PC-3 (cell line): ENCODE measurements at places on chromosomes 6 and 20.
A peak's percentile ranks its signal among the peaks of the same experiment; 100 is the strongest.

GRCh38 chr6:105733556-105734162 lies 330.8 kb upstream of the PREP start:
- H3K27me3 ChIP-seq = no peaks in the 10 kb centered on the region
- no peak overlapping the region for H3K27ac ChIP-seq
- H3K36me3 ChIP-seq = no peaks in the 10 kb centered on the region
- no peak overlapping the region for H3K4me3 ChIP-seq
- H3K4me1 ChIP-seq = no peaks in the 10 kb centered on the region
- DNase-seq = peak; percentile 55

DNA sequence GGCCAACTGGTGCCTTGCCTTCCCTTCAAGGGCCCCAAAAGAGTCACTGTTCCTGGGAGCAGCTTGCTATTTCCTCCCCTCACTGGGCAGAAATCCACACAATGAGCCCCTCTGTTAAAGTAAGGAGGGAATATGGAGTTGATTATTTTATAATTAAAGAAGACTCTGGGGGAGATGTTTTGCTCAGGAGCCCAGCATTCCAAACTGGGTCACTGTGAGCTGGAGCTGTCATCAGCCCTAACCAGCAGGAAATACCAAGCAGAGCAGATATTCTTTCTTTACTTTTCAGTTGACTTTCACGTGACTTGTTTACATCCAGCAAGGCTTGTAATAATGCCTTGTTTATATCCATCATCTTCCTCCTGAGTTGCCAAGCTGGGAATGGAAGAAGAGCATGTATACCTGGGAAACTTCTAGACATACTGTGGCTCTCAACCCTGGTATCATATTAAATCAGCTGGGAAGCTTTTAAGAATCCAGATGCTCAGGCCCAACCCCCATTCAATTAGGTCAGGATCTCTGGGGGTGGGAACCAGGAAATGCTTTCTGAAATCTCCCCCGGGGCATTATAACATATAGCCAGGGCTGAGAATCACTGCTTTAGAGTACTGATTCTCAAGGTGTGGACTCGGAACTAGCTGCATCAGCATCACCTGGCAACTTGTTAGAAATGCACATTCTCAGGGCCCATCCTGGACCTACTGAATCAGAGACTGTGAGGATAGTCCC lies 175.6 kb upstream of the MYLIP start:
- peaks cover 24% of the 10 kb centered on the region for H3K4me1 ChIP-seq
- no peak overlapping the region for H3K27ac ChIP-seq
- H3K36me3 ChIP-seq = no peaks in the 10 kb centered on the region
- no peak for DNase-seq

DNA sequence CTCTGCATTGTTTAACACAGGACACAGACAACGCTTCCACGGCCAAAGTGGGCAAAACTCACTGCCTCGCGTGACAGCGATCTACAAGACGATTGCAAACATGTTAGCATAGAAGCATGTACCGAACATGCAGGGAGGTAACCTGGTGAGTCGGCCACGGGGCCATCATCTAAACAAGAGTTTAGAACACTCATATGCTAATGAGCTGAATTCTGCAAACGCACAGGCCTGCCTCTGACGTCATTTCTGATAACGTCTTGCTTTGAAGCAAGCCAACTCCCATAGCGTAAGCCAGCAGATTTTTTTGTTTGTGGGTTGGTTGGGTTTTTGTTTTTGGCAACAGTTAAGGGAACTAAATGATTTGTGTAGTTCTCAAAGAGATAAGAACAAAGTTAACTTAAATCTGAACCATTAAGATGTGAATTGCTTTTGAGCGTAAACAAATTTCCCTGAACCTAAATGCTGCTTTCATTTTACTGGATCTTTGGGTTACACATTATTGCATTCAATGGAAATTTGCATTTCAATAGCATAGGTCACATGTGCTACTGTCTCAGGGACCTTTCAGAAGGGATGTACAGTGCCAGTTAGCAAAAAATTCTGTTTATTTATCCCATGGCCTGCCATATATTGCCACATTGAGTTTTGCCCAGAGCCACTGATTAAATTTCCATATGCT lies 184.5 kb upstream of the PDE10A start:
- 0 out of 2 replicates have a peak, but pooled peaks cover 4% of the 10 kb centered on the region for H3K4me1 ChIP-seq
- H3K27ac ChIP-seq = no peak overlapping the region
- peaks cover 6% of the 10 kb centered on the region for H3K27me3 ChIP-seq
- H3K36me3 ChIP-seq = no peaks in the 10 kb centered on the region; the same call in 1 of the 2 replicates

DNA sequence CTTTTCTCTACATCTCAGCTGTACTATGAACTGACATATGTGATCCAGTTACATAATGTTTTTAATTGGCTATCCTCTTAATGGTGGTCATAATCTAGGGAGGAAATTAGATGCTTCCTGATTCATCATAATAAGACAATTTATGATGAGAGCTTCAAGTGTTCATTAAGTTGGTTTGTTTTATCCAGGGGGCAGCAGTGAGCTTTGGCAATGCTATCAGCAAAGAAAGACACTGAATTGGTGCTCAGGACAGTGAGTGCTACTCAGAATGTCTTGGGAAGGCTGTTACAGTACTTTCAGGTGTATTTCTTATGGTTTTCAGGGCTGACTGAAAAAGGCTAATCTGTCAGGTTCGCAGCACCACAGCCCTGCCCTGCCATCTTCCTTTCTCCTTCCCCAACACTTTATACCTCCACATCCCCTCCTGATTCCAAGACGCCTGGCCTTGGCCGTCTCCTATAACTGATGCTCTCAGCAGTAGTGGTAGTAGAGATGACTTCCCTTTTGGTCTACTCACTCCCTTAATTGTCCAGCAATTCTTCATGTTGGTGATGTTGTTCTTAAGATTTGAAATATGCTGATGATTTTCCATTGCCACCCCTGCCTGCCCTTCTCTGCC lies 67.0 kb upstream of the TNFAIP3 start:
- no peaks in the 10 kb centered on the region for H3K36me3 ChIP-seq
- H3K4me3 ChIP-seq = no peak overlapping the region
- no peaks in the 10 kb centered on the region for H3K4me1 ChIP-seq
- peak; percentile 63 for DNase-seq
- no peaks in the 10 kb centered on the region for H3K27me3 ChIP-seq
- no peak overlapping the region for H3K27ac ChIP-seq

DNA sequence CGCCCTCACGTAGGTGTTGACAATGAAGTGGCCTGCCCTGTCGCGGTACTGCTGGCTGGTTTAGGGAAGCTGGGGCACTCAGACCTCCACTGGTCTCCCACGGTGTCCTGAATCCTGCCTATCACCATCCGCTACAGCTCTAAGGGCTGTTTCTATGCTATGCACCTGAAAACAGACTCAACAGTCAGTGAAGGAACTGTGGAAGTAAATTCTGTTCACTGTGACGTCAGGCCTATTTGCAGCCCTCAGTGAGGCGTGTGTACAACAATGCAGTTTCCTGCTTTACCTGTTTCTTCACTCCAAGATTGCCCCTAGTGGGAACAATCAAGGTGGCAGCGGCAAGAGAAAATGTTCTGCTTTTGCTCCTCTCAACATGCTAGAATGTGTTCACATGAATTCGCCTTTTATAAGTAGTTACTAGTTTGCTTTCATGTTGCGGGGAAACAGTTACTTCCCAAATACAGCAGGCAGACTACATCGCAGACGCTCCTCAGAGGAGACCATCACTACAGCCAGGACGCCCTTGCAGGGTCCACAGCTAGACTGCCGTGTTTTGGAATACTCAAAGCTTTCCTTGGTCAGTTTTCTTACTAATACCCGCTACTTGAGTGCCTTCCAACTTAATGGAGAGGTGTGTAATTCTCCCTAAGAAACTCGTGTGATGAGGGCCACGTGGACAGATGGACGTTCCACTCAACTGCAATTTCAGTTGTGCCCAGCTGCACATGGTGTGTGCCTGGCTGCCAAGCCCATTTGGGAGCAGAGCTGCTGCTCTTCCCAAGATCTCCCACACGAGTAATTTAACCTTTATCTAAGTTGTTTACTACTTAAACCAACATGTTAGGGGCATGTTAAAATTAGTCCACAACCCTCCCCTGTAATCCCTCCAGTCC lies 25.4 kb downstream of the DIDO1 start:
- peaks cover 15% of the 10 kb centered on the region for H3K4me1 ChIP-seq
- H3K36me3 ChIP-seq = peaks cover 42% of the 10 kb centered on the region
- H3K4me3 ChIP-seq = no peak overlapping the region
- no peaks in the 10 kb centered on the region for H3K27me3 ChIP-seq

DNA sequence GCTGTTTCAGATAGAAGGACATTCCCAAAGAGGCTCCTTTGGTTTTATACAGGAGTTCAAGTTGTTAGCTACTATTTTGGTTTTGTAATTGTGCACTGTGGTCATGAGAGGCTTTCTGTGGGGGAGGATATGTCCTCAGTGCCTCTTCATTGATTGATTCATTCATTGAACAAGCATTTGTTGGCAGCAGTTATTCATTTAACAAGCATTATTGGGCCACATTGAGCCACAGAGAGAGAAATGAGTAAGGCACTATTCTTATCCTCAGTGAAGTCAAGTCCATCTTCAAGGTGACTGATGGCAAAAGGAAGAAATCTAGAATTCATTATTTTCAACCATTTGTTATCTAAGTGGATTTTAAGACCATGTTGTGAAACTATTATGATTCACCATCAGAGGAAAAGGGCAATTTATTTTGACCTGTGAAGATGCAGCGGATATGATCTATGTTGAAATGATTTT lies 697.2 kb upstream of the CITED2 start:
- peaks cover 18% of the 10 kb centered on the region for H3K4me1 ChIP-seq
- DNase-seq = peak; percentile 62
- H3K27ac ChIP-seq = peak overlapping the region; percentile 44
- no peaks in the 10 kb centered on the region for H3K36me3 ChIP-seq
- H3K4me3 ChIP-seq = no peak overlapping the region

- no peak overlapping the region for H3K27ac ChIP-seq
- no peak for DNase-seq
- no peaks in the 10 kb centered on the region for H3K4me1 ChIP-seq
- no peaks in the 10 kb centered on the region for H3K36me3 ChIP-seq
- H3K4me3 ChIP-seq = no peak overlapping the region
These were observed 238.9 kb downstream of the ERMARD start for GRCh38 chr6:169990095-169991030.

- H3K27ac ChIP-seq = no peak overlapping the region
- DNase-seq = no peak
- peak overlapping the region; percentile 6; the same call in 1 of the 2 replicates for H3K4me3 ChIP-seq
- H3K4me1 ChIP-seq = no peaks in the 10 kb centered on the region
- no peaks in the 10 kb centered on the region for H3K36me3 ChIP-seq
These were observed 6.0 kb downstream of the CLPSL1 start for GRCh38 chr6:35786810-35787209.

DNA sequence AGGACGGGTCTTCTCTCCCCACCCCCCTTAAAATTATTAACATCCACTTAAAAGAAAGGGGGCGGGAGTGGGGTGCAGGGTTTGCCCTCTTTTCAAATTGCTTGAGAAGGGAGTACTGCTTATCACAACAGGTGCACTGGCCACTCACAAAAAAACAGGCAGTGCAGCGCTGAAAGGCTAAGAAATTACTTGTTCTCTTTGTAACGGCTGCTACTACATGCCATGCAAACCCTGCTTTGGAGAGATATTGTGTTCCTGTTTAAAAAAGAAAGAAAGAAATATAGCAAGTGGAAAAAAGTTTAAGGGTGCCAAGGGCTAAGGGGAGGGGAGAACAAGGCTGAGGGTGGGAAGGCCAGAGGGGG lies 312.7 kb upstream of the JARID2 start:
- H3K27ac ChIP-seq = no peak overlapping the region
- no peaks in the 10 kb centered on the region for H3K36me3 ChIP-seq
- no peaks in the 10 kb centered on the region for H3K27me3 ChIP-seq

DNA sequence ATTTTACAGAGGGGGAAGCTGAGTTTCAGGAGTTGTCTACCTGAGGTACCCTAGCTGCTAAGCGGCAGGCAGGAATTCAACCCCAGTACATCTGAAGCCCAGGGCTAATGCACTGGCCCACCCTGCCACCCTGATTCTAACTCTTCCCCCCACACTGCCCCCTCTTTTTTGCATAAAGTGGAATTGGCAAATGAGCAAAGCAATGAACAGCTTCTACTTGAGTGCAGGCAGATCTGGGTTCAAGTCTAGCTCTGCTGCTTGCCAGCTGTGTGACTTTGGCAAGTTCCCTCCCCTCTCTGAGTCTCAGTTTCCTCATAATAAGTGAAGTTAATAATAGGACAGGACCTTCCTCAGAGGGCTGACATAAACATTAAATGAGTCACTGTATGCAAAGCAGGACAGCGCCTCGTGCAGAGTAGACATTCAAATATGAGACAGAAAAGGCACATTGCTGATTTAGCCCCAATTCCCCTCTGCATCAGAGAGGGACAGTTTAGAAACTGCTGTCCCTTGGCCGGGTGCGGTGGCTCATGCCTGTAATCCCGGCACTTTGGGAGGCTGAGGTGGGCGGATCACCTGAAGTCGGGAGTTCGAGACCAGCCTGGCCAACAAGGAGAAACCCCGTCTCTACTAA lies 4.7 kb downstream of the ADA start:
- H3K27me3 ChIP-seq = no peaks in the 10 kb centered on the region
- peaks cover 38% of the 10 kb centered on the region for H3K4me1 ChIP-seq
- H3K36me3 ChIP-seq = no peaks in the 10 kb centered on the region
- peak; percentile 51 for DNase-seq

DNA sequence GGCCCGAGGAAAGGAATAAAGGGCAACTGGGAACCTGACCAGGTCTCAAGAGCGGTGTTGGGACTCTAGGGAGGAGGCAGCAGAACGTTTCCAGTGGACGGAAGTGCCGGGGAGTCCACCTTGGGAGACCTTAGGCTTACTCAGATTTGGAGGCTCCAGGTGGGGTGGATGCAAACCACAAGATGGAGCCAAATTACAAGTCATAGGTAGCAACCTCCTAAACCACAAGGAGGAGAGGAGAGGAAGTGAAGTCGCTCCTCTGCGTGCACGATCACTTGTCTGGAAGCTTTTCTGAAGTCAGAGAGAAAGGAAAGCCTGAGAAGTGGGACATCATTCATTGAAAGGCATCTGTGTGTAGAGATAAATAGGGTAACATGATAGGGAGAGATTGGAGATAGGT lies 9.3 kb downstream of the HLA-DOA start:
- no peak overlapping the region for H3K27ac ChIP-seq
- no peaks in the 10 kb centered on the region for H3K36me3 ChIP-seq
- no peaks in the 10 kb centered on the region for H3K4me1 ChIP-seq

- H3K36me3 ChIP-seq = no peaks in the 10 kb centered on the region
- no peaks in the 10 kb centered on the region for H3K27me3 ChIP-seq
- H3K27ac ChIP-seq = no peak overlapping the region
- H3K4me1 ChIP-seq = peaks cover 10% of the 10 kb centered on the region
These were observed 104.8 kb upstream of the EYA4 start for GRCh38 chr6:133136177-133136880.
